Dermis microvascular lymphatic vessel endothelial cell (primary cell): ENCODE measurements at places on chromosomes 2 and 18. TPM values are rescaled to one million over a fixed set of nuclear protein-coding genes. Genes with fewer than 3 reads are reported as not detected.

Gene FAM136A
- total RNA-seq, result 17.2 and 31.1 TPM in 2 replicates

Gene NGEF
- 0.39 TPM in 1 of 2 replicates, not detected in the other for total RNA-seq

Gene GPR45
- total RNA-seq, result not detected in 2 replicates

Gene SLC9A4
- total RNA-seq, result not detected in 2 replicates

Gene FOXD4L1
- not detected in 2 replicates for total RNA-seq

Gene RAD51AP2
- not detected in 2 replicates for total RNA-seq

Gene COL4A3
- total RNA-seq, result not detected in 2 replicates

Gene LYPD6B
- total RNA-seq, result not detected in 2 replicates

Gene NOSTRIN
- 2.5 and 2.8 TPM in 2 replicates for total RNA-seq
